Fibroblast of skin of right biceps (primary cell): ENCODE measurements at places on chromosomes 1 and 21.

DNA sequence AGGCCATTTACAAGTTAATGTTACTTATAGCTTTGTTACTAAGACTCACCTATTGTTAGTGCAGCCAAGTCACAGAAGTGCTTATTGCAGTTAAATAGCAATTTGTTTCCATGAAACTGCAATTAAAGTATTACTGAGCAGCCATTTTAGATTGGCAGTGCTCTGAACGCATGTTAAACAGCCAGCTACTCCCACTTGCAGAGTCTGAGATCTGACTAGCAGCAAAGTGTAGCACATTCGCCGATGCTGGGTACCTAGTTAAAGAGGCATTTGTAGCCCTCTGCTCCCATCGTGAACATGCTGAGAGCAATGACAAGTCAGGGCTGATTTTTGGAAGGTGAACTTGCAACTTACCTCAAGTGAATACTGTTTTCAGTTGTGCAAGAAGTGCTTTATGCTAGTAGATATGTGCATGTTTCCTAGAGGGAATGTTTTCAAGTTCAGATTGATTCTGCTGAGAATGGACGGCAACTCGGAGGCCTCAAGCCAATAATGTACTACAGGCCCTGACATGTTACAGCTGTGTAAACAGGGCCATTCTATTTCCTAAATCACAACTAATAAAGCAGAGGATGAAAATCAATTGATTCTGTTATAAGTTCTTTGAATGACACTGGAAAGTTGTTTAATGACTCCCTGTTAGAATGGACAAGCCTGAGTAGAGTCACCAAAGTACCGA lies 19.8 kb downstream of the LMO4 start:
- DNase-seq: no peak

DNA sequence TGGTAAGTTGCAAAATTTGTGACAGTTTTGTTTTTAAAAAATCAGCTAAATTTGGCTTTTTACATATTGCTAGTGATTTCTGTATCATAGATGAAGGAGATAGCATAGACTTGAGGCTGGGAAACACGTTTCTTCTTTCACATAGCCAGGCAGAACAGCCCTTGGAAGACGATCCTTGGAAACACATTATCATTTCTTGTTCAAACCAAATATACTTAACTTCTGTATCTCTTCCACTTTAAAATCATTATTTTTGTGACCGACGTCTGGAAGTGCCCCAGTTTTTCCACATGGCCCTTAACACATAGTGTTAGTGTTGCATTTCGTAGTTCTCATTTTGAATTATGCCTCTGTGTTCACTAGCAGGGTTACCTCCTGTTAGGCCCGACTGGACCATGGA lies 193.5 kb downstream of the SDCCAG8 start:
- no peak for DNase-seq

GRCh38 chr1:194378517-194378916 lies 1192.1 kb upstream of the B3GALT2 start:
- peak; percentile 5 for DNase-seq

DNA sequence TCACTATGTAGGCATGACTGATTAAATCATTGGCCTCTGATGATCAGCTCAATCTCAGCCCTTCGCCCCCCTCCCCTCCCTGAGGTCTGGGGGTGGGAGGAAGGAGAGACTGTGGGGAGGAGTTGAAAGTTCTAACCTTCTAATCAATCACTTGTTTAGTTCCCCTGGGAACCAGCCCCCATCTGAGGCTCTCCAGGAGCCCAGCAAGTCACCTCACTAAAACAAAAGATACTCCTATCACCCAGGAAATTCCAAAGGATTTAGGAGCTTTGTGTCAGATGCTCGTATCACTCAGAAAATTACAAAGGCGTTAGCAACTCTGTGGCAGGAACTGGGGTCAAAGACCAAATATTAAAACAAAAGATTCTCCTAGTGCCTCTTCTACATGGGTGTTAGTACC lies 21.6 kb downstream of the SYF2 start:
- DNase-seq: no peak

DNA sequence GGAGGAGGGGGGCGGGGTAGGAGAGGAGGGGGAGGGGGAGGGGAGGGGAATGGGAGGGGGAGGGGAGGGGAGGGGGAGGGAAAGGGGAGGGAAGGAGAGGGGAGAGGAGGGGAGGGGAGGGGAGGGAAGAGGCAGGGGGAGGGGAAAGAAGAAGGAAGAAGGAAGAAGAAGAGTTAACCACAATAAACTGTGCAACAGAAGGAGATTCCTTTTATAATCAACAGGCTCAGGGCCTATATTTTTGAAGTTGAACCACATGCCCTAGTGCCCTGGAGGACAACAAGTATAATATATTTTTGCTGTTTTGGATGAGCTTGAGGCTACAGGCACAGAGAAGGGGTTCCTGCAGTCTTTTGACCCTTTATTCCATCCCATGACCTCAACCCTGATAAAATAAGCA lies 228.2 kb upstream of the IRF2BP2 start:
- no peak for DNase-seq

DNA sequence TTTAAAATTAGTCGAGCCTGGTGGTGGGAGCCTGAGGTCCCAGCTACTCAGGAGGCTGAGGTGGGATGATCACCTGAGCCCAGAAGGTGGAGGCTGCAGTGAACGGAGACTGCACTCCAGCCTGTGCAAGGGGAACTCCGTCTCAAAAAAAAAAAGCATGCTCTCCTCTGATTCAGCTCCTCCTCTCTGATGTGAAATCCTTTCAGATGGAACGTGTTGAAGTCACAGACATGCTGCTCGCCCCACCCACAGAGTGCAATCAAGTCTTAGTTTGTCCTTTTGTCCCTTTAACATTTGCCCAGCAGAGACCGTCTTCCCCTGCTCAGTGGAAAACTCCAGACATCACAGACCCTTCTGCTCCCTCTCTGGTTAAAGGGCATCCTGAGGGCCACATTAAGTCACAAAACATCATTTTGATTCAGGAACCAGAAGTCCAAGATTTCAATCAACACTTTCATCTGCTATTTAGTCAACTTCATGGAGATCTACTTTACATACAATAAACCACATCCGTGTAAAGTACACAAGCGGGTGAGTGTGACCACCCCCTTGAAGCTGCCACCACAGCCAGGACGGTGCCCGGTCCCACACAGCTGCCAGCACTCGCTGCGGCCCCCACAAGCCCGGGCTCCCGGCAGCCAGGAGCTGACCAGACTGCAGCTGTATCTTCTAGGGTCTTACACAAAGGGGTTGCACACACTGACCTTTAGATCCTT lies 18.9 kb upstream of the RNF223 start:
- DNase-seq: no peak

DNA sequence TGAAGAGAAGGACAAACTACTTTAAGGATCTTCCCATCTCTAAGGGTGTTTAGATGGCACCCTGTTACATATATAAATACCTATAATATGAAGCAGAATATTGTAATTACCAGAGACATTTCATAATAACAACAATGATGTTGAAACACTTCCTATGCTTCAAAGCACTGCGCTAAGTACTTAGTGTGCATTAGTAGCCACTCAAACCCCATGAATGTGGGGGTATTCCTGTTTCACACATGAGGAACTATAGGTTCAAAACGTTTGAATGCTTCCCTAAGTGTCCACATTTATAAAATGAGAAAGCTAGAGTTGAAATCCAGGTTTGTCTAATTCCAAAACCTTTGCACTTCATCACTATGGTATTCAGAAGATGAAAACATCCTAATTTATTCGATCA lies 18.5 kb upstream of the OR10J5 start:
- no peak for DNase-seq

GRCh38 chr21:44897326-44898010 lies 23.2 kb downstream of the ITGB2 start:
- no peak for DNase-seq

DNA sequence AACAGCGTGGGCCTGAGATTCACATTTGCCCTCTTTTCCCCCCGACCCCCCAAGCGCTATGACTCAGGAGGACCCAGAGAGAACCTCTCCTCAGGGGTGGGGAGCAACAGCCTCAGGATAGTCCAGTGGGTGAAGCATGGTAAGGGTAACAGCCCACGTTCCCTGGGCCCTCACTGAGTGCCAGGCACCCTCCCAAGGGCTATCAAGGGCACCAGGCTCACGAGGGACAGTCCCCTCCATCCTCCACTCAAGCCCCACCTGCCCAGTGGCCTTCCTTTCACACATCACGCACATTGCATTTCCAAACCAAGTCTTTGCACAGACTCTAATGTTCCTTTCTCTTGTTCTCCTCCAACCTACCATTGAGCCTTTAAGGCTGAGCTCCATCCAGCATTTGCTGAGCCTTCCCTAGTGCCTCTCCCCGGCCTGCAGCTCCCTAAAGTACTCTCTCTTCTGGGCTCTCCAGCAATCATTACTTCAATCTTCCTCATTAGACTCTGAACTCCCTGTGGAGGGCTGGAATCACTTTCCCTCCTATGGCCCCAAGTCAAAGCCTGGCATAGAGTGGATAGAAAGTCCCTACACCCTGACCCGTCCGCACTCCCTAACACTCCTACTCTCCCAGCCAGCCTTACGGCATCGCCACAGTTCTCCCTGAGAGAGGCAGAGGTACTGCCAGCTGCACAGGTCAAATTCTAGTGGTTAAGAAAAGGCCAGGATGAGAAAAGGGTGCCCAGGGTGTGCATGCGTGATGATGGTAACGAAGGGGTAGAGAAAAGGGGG lies 1.0 kb downstream of the AKR7A2 start:
- DNase-seq: no peak

- no peak for DNase-seq
These were observed 251.5 kb downstream of the BACH1 start for GRCh38 chr21:29550205-29550604.
